ENCODE measurements at places on chromosomes 5 and 9. TPM values are rescaled to one million over a fixed set of nuclear protein-coding genes. Genes with fewer than 3 reads are reported as not detected.

- H3K4me1 ChIP-seq = no peaks in the 10 kb centered on the region
- DNase-seq = no peak
- no peaks in the 10 kb centered on the region for H3K36me3 ChIP-seq
- H3K27me3 ChIP-seq = peaks cover 52% of the 10 kb centered on the region
- no peak overlapping the region for H3K4me3 ChIP-seq
Observed at GRCh38 chr9:98691890-98692289, 16.8 kb downstream of the GABBR2 start.

GRCh38 chr9:120435091-120435490 is 144.9 kb downstream of the CDK5RAP2 start:
- no peak for DNase-seq
- H3K4me3 ChIP-seq = no peak overlapping the region
- no peaks in the 10 kb centered on the region for H3K27me3 ChIP-seq
- peaks cover 25% of the 10 kb centered on the region for H3K4me1 ChIP-seq

- H3K27me3 ChIP-seq = peaks cover 6% of the 10 kb centered on the region
- H3K4me1 ChIP-seq = no peaks in the 10 kb centered on the region
Observed at GRCh38 chr5:168244838-168245559, 46.4 kb upstream of the WWC1 start.

DNA sequence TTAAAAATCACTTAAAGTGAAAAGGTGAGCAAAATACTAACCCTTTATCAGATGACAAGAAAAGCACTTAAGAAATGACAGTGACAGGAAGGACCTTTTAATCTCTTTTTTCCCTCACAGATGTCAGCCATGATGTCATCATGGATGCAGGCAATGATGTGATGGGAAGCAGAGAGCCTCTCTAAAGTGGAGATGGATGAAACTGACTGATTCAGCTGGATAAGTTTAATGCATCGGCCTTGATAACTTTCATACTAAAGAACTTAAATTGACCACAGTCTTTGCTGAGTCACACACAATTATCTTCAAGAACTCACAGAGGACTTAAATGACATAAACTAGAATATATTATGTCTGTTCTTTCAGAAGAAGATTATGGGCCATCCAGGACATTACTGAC is 153.2 kb upstream of the FGF10 start:
- H3K27ac ChIP-seq = no peak overlapping the region
- no peaks in the 10 kb centered on the region for H3K36me3 ChIP-seq
- H3K4me3 ChIP-seq = no peak overlapping the region
- no peaks in the 10 kb centered on the region for H3K27me3 ChIP-seq

DNA sequence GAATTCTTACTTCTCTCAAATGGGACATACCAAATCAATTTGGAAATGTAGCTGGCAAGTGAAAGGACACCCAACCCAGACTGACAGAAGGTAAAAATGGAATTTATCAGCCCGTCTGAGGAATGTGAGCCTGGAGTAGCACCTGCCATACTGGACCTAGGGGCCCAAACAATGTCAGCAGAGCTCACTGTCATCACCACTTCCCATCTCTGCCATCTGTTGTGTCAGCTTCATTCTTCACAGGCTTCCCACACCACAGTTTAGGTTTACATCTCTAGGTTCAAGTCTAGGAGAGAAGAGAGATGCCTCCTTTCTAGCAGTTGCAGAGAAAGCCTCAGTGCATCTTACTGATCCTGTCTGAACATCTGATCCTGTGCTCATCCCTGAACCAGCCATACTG is 222.4 kb downstream of the DOCK8 start:
- H3K27ac ChIP-seq = peak overlapping the region; percentile 70
- no peak for DNase-seq
- no peak overlapping the region for H3K4me3 ChIP-seq
- H3K4me1 ChIP-seq = peaks cover 4% of the 10 kb centered on the region
- H3K27me3 ChIP-seq = no peaks in the 10 kb centered on the region

DNA sequence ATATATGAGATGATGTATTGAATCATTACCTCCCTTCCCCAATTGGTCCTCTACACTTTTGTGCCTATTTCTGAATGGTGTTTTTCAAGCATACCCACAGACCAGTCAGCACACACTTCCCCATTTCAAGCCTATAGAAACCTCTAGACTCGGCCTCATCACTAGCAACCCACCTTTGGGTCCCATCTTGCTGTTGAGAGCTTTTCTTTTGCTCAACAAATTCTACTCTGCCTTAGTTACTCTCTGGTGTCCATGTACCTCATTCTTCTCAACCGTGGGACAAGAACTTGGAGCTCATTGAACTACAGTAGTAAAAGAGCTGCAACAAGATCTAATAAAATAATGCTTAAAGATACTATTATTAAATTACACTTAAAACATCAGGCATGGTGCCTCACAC is 49.0 kb upstream of the KDM4C start:
- H3K27ac ChIP-seq = no peak overlapping the region
- no peak overlapping the region for H3K4me3 ChIP-seq
- peaks cover 2% of the 10 kb centered on the region for H3K36me3 ChIP-seq
- DNase-seq = no peak
- peaks cover 6% of the 10 kb centered on the region for H3K4me1 ChIP-seq

DNA sequence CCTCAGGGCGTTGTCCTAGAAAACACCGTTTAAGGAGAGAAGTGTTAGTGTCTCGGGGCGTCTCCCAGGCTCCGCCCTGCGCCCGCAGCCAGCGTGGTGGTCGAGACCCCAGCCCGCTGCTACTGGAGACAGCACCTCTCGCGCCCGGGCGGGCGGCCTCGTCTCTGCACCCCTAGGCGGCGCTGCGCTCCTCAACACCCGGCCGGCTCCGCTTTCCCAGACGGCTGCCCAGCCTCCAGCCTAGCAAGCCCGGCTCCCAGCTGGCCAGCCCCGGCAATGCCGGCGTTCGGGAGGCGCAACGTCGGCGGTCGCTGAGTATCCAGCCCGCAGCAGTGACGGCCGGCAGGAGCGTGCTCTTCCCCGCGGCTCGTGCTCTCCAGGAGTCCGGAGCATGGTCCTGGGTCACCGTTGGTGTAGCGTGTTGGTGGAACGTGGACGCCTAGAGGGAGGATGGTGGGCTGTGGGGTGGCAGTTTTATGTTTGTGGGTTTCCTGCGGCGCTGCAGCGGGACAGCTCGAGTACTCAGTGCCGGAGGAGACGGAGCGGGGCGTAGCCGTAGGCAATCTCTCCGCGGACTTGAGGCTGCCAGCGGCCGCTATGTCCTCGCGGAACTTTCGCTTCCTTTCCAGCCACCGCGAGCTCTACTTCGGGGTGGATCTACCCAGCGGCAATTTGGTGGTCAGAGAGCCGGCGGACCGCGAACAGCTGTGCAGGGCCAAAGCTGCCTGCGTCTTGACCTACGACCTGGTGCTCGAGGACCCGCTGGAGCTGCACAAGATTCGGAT is 536 bp downstream of the PCDHAC1 start:
- H3K27me3 ChIP-seq = peaks cover 32% of the 10 kb centered on the region
- no peaks in the 10 kb centered on the region for H3K36me3 ChIP-seq
- peak overlapping the region; percentile 81 for H3K4me3 ChIP-seq
- peak; percentile 14 for DNase-seq

DNA sequence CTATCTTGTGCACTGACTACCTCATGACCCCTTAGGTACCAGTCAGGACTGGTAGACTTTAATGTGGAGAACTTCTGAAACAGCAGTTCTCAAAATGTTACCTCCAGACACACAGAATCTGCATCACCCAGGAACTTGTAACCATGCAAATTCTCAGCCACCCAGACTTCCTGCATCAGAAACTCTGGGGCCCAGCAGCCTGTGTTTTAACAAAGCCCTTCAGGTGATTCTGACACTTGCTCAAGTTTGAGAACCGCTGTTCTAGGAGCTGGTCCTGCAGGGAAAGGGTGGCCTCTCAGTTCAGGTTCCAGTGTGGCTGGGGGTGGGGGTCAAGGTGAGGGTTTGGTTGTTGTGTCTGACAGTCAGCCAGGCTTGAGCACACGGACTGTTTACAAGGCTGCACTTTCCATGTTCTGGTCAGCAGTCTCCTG is 28.4 kb downstream of the ZFP62 start:
- peaks cover 4% of the 10 kb centered on the region for H3K36me3 ChIP-seq
- H3K4me1 ChIP-seq = peaks cover 39% of the 10 kb centered on the region
- no peaks in the 10 kb centered on the region for H3K27me3 ChIP-seq
- peak overlapping the region; percentile 97 for H3K27ac ChIP-seq

GRCh38 chr5:43412644-43413043 is 453 bp upstream of the CCL28 start:
- no peak overlapping the region for H3K4me3 ChIP-seq
- H3K27me3 ChIP-seq = peaks cover 15% of the 10 kb centered on the region
- no peaks in the 10 kb centered on the region for H3K36me3 ChIP-seq
- H3K4me1 ChIP-seq = no peaks in the 10 kb centered on the region
- DNase-seq = no peak

DNA sequence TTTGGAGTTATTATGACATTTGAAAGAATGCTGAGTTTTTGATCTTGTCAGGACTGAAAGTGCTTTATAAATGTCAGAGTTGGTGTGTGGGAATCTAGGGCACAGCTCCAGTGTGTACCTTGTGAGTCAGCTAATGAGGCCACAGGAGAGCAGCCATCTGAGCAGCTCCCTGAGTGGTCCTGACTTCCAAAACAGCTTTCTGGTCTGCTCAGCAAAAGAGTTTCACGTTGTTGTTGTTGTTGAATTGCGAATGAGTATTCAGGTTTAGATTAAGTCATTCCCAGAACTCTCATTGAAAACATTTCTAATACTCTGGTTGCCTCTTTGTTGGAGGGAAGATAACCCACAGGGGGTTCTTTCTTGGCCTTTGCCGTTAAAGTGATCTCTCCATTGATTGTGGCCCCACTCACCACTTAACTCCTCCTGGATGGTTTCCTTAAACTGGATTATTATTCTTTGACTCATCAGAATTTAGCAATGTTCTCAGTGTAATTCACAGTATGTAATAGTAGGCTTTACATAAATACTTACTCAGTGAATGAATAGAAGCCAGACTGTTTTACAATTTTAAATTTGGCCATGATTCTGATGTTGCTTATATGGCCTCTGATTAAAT is 125.1 kb upstream of the SGCD start:
- H3K36me3 ChIP-seq = no peaks in the 10 kb centered on the region
- no peak for DNase-seq
- H3K4me3 ChIP-seq = no peak overlapping the region
- peaks cover 5% of the 10 kb centered on the region for H3K27me3 ChIP-seq

GRCh38 chr5:66410122-66410521 is 186.1 kb upstream of the MAST4 start:
- H3K4me3 ChIP-seq = no peak overlapping the region
- H3K27me3 ChIP-seq = peaks cover 7% of the 10 kb centered on the region
- H3K4me1 ChIP-seq = no peaks in the 10 kb centered on the region
- no peak overlapping the region for H3K27ac ChIP-seq

GRCh38 chr9:108869092-108869725 is 7.1 kb downstream of the ACTL7A start:
- peaks cover 11% of the 10 kb centered on the region for H3K36me3 ChIP-seq
- no peak overlapping the region for H3K27ac ChIP-seq
- H3K4me3 ChIP-seq = no peak overlapping the region
- no peaks in the 10 kb centered on the region for H3K27me3 ChIP-seq
- no peak for DNase-seq

GRCh38 chr5:115815006-115815692 is 1.3 kb downstream of the CDO1 start:
- peaks cover 3% of the 10 kb centered on the region for H3K36me3 ChIP-seq
- peaks cover 15% of the 10 kb centered on the region for H3K4me1 ChIP-seq
- H3K27ac ChIP-seq = no peak overlapping the region

DNA sequence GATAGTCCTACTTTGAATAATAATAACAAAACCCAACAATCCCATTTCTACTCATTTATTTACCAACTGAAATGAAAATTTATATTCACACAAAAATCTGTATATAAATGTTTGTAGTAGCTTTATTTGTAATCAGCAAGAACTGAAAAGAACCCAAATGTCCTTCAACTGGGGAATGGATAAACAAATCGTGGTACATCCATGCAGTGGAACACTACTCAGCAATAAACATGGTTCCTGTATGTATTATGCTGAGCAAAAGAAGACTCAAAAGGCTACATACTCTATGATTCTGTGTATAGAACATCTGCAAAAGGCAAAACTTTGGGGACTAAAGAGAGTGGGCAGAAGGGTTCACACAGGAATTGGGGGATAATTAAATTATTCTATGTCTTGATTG is 136.1 kb upstream of the HAND1 start:
- H3K27me3 ChIP-seq = peaks cover 56% of the 10 kb centered on the region
- H3K27ac ChIP-seq = no peak overlapping the region
- H3K4me3 ChIP-seq = no peak overlapping the region
- peaks cover 4% of the 10 kb centered on the region for H3K36me3 ChIP-seq
- DNase-seq = no peak
- H3K4me1 ChIP-seq = peaks cover 3% of the 10 kb centered on the region

The SPINK4 gene
- total RNA-seq = not detected

The PDZD2 gene
- total RNA-seq = 1.4 TPM

The PALM2AKAP2 gene
- not detected for total RNA-seq

The PRR16 gene
- not detected for total RNA-seq

The SLC34A1 gene
- 0.31 TPM for total RNA-seq

The CDH6 gene
- total RNA-seq = 0.21 TPM

The IL9 gene
- total RNA-seq = not detected

The SV2C gene
- total RNA-seq = 0.02 TPM

The ADAMTS16 gene
- not detected for total RNA-seq

The DMRT3 gene
- total RNA-seq = not detected

The SGCD gene
- total RNA-seq = not detected

The SMIM33 gene
- 0.13 TPM for total RNA-seq

The THG1L gene
- 5.5 TPM for total RNA-seq
